H54 (cell line): ENCODE measurements at places on chromosomes 7 and 10.

GRCh38 chr7:69204943-69205342 lies 393.3 kb upstream of the AUTS2 start:
- DNase-seq: no peak

GRCh38 chr7:108455551-108455997 lies 662 bp downstream of the NRCAM start:
- no peak for DNase-seq

DNA sequence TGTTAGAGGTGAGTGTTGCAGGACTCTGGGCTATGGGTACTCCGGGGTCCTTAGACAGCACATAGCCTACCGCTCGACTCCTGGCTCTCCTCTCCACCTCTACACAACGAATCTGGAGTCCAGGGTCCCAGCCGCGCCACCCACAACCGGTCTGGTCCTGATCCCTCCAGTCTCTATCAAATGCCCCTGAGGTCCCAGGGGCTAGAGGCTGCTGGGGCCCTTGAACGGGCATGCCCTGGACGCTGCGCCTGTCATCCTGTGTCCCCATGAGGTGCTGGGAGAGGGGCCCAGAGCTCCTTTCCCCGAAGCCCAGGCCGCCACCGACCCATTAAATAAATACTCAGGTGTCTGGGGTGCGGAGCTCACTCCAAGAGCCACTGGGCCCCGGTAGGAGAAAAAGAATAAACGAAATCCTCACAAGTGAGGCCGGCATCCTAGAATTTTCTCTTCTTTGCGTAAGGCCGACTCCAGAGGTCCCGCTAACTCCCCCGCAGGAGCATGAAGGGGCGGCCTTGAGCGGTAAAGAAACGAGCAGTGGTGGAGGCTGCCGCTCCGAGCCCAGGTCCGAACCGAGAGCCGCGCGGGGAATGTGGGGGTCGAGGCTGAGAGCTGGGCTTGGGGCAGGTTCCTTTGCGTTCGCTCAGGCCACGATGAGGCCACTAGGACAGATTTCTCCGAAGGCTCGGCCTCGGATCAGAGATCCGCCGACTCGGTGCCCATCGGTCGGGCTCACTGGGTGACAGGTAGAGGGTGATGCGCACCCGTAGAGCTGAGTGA lies 166.7 kb downstream of the NRF1 start:
- DNase-seq: no peak

- DNase-seq: no peak
Observed at GRCh38 chr7:47239034-47239433, 342.9 kb downstream of the TNS3 start.

- DNase-seq: no peak
Observed at GRCh38 chr10:78319841-78320240, 286.2 kb downstream of the RPS24 start.

DNA sequence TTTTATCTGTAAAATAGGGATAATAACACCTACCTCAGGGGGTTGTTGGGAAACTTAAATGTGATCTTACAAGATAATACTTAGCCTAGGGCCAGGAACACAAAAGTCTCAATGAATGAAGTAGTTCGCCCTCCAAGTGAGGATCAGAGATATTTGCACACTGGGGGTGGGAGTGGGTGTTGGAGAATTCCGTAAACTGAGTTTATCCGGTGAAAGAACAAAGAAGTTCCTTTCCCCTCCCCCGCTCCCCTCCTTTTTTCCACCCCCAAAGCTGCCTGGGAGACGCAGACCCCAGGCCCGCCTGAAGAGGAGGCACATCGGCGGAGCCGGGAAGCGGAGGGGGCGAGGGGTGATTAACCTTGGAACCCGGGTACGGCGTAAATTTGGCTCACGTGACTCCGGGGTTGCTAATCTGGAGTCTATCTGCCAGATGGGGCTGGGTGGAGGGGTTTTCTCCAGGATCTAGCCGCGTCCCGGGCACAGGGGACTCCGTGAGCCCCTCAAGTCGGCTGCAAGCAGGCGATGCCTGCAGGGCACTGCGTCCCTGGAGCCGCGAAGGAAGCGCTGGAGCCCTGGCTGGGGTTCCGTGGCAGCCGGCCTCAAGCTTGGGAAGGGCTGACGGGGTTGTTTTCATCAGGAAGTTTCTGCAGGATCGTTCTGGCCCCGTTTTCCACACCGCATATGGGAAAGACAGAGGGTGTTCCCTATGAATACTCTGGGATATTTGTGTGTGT lies 1.4 kb upstream of the PODXL start:
- no peak for DNase-seq

GRCh38 chr10:98080494-98080893 lies 50.1 kb upstream of the CRTAC1 start:
- DNase-seq: no peak

DNA sequence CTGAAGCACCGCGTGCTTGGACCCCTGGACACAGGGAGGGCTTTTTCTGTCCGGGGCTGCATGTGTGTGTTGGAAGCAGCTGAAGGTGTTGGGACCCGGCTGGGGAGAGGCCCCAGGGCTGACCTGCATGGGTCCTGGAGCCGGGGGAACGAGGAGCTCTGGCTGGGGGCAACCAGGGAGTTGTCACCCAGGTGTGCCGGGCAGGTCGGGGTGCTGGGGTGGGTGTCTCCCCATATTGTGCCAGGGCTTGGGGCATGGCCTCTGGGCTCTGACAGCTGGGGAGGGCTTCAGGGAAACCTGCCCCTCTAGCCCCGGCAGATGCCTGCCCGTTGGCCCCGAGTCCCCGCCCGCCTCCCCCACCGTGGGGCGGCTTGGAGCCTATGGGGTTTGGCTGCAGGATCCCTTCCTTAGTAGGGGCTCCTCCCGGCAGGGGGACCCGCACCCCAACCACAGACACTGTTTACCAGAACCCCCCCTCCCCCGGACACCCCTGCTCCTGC lies 42.3 kb downstream of the UNCX start:
- no peak for DNase-seq

- no peak for DNase-seq
Observed at GRCh38 chr10:92278996-92279696, 11.7 kb downstream of the CPEB3 start.

DNA sequence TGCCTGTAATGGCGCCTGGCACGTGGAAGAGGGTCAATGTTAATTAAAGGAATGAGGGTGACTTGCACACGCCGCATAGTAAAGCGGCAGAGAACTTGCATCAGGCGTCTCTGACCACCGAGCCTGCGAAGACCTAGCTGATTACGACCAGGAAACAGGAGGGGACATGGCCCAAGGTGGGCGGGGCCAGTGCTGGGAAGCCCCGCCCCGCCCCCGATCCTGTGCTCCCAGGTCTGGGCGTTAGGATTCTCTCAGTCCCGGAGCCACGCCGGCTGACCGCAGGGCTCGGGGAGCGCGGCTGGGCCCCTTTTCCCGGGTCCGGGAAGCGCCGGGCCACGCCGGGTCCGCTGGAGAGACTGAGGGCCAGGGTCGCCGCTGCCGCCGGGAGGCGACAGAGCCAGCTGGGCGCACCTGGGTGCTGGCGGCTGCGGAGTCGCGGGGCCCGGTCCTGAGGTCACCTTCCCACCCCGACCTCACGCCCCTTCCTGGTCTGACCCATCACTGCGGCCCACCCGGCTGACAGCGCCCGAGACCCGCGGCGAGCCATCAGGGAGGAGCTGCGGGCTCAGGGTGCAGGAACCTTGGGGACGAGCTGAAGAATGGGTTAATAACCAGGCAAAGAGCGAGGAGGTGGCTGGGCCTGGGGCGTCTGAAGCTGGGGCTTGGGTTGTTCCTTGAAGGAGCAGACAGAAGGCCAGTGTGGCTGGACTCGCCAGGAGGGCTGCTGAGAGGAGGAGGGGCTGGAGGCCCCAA lies 23.0 kb upstream of the GRID1 start:
- no peak for DNase-seq

GRCh38 chr10:76089556-76090180 lies 658.2 kb downstream of the LRMDA start:
- DNase-seq: no peak

DNA sequence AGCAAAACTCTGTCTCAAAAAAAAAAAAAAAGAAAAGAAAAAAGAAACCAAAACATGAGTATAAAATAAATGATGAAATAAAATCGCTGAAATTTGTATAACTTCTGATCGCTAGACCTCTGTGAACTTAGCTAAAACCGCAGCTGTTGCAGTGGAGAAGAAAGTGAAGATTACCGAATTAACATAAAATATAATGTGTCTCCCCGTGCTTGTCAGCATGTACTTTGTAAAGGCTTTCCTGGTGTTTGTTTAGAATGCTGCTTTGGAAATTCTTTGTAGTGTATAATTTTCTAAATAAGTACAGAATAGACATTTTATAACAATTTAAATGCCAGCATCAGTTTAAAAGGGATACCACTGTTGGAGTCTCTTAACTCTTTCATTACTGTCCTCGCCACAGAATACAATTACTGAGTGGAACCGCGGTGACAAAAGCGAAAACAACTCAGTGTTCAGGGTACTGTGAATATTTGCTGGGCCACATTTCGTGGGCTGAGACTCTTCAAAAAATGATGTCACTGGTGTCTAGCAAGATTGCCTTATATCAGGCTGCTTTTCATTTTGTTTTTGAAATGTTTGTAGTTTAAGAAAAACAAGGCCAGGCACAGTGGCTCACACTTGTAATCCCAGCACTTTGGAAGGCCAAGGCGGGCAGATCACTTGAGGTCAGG lies 167.7 kb downstream of the NSUN6 start:
- DNase-seq: no peak

DNA sequence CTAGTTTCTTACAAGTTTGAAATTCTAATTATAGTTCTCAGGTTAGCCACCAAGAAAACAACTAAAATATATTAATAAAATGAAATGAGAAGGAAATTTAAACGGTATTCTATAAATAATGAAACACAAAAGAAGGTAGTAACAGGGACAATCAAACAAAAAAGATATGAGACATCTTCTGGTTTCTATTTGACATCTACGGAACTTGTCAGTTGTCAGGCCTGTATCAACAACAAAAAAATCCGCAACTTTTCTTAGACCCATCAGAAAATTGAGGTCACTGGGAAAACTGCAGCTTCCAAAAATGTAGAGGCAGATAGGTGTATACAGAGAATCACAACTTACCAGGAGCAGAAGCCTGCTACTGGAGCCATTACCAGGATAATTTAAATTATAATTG lies 70.6 kb downstream of the ZPBP start:
- no peak for DNase-seq

DNA sequence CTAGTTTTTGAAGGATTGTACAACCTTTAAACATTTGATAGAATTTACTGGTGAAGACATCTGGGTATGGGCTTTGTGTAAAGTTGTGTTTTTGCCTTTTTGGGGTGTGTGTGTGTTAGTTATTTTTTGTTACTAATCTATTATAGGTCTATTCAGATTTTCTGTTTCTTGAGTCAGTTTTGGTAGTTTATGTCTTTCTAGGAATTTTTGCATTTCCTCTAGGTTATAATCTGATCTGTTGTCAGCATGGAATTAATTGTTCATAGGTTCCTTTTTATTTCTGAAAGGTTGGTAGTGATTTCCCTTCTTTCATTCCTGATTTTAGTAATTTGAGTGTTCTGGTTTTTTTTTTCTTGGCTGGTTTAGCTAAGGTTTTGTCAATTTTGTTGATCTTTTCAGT lies 17.7 kb downstream of the SEPTIN7 start:
- no peak for DNase-seq

DNA sequence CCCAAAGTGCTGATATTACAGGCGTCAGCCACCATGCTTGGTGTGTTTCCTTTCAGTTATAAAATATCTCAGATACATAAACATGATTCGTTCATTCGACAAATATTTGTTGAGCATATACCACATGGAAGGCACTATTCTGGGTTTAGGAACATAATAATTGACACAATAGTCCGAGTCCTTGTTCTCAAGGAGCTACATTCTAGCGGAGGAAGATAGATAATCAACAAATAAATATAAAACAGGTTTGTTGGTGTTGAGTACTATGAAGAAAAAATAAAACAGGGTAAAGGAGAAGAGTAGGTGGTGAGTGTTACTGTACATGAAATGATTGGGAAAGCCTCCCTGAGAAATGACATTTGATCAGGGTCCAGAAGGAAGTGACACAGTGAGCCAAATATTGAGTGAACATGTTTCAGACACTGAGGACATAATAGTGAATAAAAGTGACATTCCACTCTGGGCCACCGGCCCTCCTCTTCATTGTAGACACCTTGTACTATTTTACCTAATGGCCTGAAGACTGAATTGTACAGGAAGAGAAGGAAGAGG lies 6.9 kb upstream of the HILPDA start:
- no peak for DNase-seq

- no peak for DNase-seq
Observed at GRCh38 chr10:5512331-5512730, 12.4 kb upstream of the CALML3 start.

GRCh38 chr7:157854066-157854891 lies 517.5 kb downstream of the DNAJB6 start:
- no peak for DNase-seq

- DNase-seq: no peak
Observed at GRCh38 chr7:771234-772004, 44.3 kb upstream of the PRKAR1B start.

- no peak for DNase-seq
Observed at GRCh38 chr10:117936141-117936540, 110.6 kb downstream of the RAB11FIP2 start.

GRCh38 chr10:130497056-130498010 lies 361.1 kb downstream of the GLRX3 start:
- DNase-seq: no peak

DNA sequence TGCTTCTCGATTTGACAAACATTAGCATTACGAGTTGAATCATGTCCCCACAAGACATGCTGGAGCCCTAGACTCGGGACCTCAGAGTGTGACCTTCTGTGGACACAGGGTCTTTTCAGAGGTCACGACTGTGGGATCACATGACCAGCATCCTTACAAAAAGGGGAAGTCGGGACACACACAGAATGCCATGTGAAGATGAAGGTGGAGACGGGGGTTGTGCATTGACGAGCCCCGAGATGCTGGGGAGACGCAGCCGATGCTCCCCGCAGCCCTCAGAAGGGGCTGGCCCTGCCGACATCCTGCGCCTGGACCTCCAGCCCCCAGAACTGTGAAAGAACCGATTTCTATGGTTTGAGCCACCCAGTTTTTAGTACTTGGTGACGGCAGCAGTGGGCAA lies 7.5 kb downstream of the ZFAND2A start:
- DNase-seq: no peak

GRCh38 chr10:62749093-62749683 lies 55.3 kb upstream of the ADO start:
- no peak for DNase-seq

DNA sequence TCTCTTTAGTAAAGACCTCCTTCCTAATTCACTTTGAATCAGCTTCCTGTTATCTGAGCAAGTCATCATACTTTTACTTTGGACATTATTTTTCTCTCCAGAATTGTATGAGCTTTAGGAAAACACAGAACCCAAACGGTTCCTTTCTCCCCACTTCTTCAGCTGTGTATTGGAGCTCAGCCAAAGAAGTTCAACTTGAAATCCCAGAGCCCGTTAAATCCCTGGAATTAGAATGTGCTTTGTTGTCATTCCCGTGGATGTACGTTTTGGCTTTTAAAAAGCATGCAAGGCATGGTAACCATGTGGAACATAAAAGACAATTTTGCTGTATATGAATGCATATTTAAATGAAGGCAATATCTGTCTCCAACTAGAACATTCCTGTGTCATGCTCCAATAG lies 46.6 kb downstream of the AGMO start:
- DNase-seq: no peak

- DNase-seq: no peak
Observed at GRCh38 chr10:114223066-114223465, 16.0 kb upstream of the VWA2 start.

GRCh38 chr10:45104674-45105073 lies 104.0 kb downstream of the ZNF22 start:
- DNase-seq: no peak

- DNase-seq: no peak
Observed at GRCh38 chr10:6702030-6702429, 122.0 kb upstream of the PRKCQ start.
